ENCODE measurements at places on chromosomes 5 and 9.

GRCh38 chr5:137833463-137833862 is 34.2 kb upstream of the MYOT start:
- no peak for DNase-seq

- DNase-seq = no peak
Measured at GRCh38 chr9:131019388-131020239, 10.6 kb downstream of the LAMC3 start.

DNA sequence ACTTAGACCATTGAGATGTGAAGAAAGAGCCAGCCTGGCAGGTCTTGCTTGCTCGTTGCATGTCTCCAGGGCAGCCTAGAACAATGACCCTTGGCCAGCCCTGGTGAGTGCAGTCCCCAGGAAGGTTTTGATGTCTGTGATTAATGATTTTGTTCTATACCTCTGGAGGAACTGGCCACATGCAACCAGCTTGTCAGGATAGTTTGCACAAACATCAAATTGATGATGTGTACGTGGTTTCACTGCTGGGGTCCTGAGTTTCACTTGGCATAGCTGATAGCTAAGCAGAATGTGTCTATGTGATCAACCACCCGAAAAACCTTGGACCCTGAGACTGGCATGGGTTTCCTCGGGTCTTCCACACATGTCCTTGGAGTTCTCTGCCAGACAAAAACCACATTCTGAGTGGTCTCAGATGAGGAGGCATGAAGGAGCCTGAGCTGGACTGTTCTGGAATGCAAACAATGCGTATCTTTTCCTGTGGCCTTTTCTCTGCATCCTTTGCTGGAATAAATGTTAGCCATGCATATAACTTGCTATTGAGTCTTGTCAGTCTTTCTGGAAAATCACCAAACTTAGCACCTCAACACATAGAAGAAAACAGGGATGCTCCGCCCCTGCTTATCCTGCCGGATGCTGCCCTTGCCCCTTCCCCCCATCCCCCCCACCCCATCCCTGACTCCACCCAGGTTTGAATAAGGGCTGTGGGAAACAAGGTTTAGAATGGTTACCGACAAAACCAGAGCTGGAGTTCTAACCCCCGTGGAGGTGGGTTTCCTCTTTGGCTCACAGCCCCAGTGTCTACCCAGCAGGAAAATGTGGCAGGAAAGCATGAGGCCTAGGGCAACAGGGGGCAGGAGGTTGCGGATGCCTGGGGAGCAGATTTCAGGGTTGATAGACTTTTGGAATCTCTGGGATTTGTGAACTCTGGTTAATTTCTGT is 50.1 kb upstream of the ANKRD33B start:
- DNase-seq = no peak

- DNase-seq = no peak
Measured at GRCh38 chr9:78291240-78291925, 5.5 kb upstream of the PSAT1 start.

GRCh38 chr5:63564789-63565188 is 397.5 kb downstream of the HTR1A start:
- DNase-seq = no peak

- no peak for DNase-seq
Measured at GRCh38 chr5:149550268-149550583, 1.0 kb downstream of the CSNK1A1 start.

- DNase-seq = no peak
Measured at GRCh38 chr9:120583958-120584369, 4.0 kb upstream of the CDK5RAP2 start.

DNA sequence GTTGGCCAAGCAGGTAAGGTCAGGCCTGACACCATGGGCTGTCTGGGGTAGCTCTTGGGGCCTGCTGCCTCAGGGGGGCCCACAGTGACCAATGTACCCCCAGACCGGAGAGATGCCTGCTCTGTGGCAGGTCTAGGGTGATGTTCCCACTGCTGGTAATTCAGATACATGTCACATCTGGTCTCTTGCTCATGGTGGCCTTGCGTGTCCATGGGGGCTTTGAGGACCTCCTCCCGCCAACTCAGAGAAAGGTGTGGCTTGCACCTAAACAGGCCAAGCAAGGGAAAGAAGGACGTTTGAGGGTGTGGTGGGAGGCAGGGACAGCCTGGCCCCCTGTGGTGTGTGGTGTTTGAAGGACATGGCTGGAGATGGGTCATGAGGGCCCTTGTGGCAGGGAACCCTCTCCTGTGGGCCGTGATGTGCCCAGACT is 75.2 kb downstream of the PHF2 start:
- DNase-seq = no peak

- DNase-seq = no peak
Measured at GRCh38 chr5:173940269-173940668, 48.7 kb upstream of the C5orf47 start.

GRCh38 chr5:90967443-90967842 is 408.8 kb downstream of the ADGRV1 start:
- DNase-seq = no peak

GRCh38 chr9:22332202-22332601 is 114.4 kb upstream of the DMRTA1 start:
- DNase-seq = no peak

GRCh38 chr9:87836951-87837705 is 45.5 kb upstream of the SPATA31E1 start:
- no peak for DNase-seq

GRCh38 chr5:131536211-131536826 is 98.7 kb downstream of the RAPGEF6 start:
- DNase-seq = no peak

DNA sequence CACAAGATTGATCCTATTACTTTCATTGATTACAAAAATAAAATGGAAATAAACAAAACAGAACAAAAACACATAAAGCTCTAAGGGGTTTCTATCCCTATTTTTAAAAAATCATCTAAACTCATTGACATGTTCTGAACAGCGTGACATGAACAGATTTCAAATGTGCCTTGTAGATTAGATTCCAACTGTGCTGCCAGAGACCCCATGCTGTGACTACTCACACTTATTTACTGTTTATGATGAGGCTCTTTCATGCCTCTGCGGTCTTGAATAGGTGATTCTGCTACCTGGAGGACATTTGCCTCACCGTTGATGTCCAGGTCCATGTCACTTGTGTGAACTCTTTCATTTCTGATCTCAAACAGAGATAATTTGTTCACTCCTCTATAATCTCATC is 990.2 kb downstream of the CDH12 start:
- DNase-seq = no peak

DNA sequence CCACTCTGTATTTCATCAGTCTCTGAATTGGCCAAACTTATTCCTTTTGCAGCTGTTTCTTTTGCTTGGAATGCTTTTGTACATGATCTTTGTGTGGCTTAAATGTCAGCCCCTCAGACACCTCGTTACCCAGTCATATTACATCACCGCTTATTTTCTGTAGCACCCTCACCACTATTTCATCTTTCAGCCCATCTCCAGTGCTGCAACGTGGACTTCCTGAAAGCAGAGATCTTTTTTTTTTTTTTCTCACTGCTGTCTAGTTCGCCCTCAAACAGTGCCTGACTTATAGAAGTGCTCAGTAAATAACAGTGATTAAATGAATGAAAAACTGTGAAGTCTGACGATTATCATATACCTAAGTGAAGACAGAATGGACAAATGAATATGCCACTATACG is 835 bp downstream of the SRA1 start:
- no peak for DNase-seq

GRCh38 chr5:141717043-141717442 is 35.0 kb upstream of the ARAP3 start:
- no peak for DNase-seq

GRCh38 chr5:157476702-157477408 is 16.8 kb downstream of the NIPAL4 start:
- no peak for DNase-seq

DNA sequence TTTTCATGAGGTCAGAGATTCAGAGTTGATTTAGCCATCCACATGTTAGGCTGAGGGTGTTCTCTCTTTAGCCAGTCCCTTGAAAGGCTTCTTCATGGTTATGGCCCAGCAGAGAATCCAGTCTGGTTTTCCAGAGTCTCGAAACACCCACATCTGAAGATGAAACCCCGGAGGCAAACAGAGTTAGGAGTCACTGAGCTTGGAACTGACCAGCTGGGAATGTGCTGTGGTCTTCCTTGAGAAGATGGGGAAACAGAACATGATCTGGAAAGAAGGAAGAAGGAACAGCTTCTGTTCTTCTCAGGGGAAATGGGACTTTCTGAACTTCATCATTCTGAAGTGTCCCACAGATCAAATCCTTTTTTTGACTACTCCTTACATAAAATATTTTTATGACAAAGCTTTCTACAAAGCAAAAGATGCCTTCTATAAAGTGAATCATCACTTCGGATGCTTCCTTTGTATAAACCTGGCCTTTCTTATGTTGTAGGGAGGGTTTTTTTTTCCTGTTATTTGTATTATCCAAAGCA is 45.4 kb downstream of the ZNF618 start:
- DNase-seq = no peak

- DNase-seq = no peak
Measured at GRCh38 chr9:130432362-130432761, 12.4 kb upstream of the ASS1 start.

- no peak for DNase-seq
Measured at GRCh38 chr9:113516840-113517577, 53.5 kb downstream of the RGS3 start.

DNA sequence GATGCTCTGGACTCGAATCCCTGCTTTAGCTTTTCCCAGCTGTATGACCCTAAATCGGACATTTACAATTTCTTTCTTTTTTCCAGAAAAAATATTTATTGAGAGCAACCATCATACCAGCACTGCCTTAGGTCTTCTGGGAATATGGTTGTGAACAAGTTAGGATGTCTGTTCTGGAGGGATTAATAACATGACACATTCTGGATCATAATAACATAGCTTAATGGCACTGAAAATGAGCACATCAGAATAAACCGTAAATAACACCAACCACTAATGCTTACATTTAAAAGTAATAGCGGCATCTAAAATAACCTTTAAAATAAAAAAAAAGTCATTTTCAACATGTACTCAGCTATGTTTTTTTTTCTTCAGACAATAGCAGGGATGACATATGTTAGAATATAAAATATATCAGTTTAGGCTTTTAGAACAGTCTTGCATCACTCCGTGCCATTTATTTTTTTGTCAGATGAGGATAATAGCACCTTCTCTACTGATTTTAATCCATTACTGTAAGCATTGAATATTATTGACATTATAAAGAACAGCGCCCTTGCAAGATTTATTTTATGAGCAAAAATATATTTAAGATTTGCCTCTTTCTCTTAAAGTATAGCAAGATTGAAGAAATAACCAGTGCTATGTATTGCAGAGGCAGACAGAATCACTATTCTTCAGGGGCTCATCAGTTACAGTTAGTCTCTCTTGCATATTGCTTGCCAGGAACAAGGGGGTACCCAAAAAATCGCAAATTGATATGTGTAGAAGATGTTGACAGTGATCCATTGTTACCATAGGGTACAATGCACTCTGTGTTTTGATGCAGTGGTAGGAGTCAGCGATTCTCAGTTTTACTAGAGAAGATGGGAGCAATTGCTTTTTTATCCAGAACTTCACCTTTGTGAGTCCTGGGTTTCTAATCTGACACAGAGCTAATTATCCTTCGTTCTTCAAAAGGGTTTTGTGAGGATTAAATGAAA is 168.4 kb upstream of the NR3C1 start:
- DNase-seq = no peak

DNA sequence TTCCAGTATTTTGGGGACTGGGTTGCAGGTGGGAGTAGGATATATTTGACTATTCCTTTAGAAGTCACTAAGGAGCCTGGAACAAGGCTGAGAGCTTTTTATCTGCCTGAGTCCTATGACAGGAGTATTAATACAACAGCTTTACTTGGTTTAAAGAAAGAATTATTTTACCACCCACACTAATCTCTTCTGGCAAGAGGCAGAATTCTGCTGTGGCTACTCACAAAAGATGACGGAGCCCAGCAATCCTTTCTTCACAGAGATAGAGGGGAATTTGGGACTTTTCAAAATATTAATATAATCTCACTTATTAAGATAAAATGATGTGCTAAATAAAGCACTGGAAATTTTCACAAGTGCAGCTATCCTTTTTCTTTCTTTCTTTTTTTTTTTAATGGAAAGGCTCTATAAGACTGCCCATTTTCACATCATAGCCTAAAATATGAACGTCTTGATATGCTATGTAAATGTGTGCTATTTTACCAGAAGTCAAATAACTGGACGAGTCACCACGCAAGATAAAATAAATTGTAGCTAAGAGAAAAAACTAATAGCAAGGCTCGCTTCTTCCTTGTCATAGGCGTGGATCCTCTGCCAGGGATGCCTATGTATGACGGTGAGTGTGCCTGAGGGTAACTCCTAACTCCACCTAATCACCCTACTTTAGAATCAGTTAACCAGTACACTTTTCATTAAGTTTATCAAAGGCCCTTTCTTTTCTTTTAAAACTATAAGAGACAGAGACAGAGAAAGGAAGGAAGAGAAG is 76.3 kb downstream of the ZNF608 start:
- no peak for DNase-seq

DNA sequence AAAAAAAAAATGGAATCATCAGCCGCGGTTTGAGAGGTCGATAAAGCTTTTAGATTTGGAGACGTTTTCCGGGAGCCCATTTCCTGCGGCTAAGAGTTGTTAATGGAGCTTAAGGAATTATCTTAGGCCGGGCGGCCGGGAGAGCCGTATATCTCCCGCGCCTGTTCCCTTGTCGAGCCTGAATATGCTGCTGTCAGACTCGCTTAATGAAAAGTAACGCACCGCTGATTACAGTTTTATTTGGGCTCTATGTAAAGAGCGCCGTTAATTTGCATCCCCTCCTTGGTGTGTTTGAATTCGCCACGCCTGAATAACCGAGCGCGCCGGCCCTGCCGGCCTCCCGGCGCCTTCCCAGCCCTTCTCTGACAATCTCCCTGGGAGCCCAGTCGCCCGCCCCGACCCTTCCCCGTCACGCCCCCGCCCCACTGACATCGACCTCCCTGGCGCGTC is 7.9 kb downstream of the IRX4 start:
- DNase-seq = no peak

DNA sequence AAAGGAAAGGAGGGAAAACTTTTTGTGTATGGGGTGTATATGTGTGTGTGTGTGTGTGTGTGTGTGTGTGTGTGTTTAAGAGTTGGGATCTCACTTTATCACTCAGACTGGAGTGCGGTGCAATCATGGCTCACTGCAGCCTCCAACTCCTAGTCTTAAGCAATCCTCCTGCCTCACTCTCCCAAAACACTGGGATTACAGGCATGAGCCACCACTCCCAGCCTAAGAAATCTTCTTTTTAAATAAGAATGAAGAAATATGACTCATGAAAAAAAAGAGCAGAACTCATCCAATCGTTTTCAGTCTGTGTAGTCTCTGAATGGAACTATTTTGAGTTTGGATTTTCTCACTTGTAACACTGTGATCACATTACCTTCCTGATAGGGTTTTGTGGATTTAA is 601.5 kb downstream of the ACTL7B start:
- DNase-seq = no peak
